ENCODE measurements at places on chromosomes 5 and 9.

DNA sequence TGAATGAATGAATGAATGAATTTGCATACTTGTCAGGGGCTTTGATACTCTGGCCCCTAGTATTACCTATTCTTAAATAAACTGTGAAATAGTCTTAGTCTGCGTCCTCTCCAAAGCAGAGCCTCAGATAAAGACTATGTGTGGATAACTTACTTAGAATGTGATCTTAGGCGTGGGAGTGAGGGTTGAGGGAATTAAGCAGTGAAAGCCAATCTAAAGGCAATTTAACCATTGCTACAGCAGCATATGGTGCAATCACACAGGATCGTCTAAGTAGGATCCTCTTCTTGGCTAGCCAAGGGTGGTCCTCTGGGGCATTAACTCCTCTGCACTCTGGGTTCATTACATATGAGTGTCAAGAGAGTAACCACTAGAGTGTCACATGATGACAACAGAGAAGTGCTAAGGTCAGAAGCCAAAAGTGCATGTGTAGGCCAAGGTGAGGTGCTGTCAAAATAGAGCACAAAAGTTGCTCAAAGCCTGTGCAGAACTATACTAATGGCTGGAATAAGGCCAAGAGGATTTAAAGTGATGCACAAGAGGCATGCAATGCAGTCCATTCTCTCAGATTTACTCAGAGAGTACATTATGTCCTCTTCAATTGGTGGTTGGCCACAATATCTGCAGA is 274.4 kb upstream of the SEMA6A start:
- DNase-seq = no peak

GRCh38 chr9:123329329-123329955 is 26.6 kb upstream of the CRB2 start:
- DNase-seq = no peak

DNA sequence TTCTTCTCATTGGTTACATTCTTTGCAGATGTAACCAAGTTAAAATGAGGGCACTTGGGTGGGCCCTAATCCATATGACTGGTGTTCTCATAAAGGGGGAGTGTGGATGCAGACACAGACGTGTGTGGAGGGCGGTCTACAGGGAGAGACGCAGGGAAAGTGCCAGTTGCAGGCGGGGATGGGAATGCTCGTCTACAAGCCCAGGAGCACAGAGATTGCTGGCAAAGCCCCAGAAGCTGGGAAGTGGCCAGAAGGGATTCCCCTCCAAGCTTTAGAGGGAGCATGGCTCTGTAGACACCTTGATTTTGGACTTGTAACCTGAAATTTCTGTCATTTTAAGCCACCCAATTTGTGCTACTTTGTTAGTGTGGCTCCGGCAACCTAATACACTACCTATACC is 96.8 kb upstream of the CTSL start:
- DNase-seq = no peak

DNA sequence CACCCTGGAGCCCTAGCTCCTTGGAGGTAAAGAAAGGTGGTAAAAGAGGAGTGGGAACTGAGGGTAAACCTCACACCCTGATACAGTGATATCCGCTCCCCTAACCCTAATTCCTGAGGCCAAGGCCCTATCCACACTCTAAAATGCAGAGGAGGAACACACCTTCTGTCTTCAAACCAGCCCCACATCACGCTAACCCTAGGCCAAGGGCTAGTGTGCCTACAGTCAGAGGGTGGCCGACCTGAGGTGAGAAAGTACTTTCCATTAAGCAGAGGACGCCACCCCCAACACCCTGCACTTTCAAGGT is 590 bp downstream of the HDAC3 start:
- no peak for DNase-seq

- no peak for DNase-seq
Measured at GRCh38 chr9:9846557-9846956, 766.2 kb downstream of the PTPRD start.

DNA sequence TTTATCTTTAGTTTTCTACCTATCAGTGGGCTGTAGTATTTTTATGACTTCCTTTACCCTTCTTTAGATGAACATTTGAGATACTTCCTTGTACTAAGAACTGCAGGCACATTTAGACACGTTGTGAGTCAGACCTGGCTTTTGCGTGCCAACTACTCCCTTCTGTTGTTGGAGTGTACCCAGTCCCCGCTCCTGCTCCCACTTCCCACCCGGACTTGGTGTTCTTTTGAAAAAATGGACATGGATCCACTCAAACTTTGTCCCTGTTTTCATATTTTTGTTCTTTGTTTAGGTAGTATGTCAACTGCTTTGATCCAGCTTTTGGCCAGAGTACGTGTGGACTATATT is 60.7 kb downstream of the PARP8 start:
- DNase-seq = no peak

DNA sequence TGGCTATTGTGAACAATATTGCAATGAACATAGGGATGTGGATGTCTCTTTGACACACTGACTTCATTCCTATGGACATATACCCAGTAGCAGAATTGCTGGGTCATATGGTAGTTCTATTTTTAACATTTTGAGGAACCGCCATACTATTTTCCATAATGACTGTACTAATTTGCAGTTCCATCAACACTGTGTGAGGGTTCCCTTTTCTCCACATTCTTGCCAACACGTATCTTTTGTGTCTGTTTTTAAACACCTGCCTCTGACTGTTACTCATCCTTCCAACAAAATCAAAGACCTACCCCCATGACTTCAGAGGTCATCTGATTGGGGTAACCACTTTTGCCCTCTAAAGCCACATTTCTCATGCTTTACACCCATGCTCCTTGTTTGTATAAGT is 133.5 kb downstream of the MED27 start:
- no peak for DNase-seq

DNA sequence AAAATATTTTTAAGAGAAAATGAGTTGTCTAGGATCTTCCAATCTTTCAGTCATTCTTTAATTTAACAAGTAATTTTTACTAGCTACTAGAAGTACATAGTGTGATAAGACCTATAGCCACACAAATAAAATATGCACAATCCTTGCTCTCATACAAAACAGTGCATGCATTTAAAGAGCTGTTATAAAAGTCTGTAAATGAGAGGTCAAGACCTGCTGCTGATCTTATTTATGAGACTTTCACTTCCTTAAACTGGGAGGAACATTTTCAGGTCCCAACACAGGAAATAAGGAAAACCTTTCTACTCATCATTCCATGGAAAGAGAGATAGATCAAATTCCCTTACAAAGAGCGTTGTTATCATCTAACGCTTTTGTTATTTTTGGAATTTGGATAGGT is 54.2 kb upstream of the PAM start:
- DNase-seq = no peak

GRCh38 chr9:642014-642413 is 199.5 kb upstream of the DMRT1 start:
- DNase-seq = no peak

- DNase-seq = no peak
Measured at GRCh38 chr5:57494104-57495098, 11.8 kb upstream of the ACTBL2 start.

GRCh38 chr5:160769301-160769700 is 82.7 kb downstream of the ATP10B start:
- no peak for DNase-seq

GRCh38 chr9:7910426-7911020 is 110.9 kb upstream of the DMAC1 start:
- no peak for DNase-seq

GRCh38 chr5:54491326-54491725 is 26.2 kb upstream of the SNX18 start:
- no peak for DNase-seq

- no peak for DNase-seq
Measured at GRCh38 chr5:60810438-60811085, 33.5 kb downstream of the ELOVL7 start.

- no peak for DNase-seq
Measured at GRCh38 chr5:138824924-138825863, 49.9 kb downstream of the LRRTM2 start.

DNA sequence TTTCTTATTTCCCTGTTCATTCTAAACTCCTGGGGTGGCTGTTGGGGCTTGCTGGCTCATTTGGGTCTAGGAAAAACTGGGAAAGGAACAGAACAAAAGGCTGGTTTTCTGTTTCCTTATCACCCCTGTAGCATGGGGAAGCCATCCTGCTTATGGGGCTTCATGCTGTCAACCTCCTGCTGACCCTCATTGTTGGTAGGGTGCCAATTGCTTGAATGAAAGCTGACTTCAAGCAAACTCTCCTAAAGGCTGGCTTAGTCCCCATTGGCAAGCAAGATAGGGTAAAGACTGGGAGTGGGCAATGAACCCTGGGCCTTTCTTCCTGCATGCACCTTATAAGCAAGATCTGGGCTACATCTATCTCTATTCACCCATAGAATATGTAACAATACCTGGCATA is 511.6 kb downstream of the DMAC1 start:
- no peak for DNase-seq

DNA sequence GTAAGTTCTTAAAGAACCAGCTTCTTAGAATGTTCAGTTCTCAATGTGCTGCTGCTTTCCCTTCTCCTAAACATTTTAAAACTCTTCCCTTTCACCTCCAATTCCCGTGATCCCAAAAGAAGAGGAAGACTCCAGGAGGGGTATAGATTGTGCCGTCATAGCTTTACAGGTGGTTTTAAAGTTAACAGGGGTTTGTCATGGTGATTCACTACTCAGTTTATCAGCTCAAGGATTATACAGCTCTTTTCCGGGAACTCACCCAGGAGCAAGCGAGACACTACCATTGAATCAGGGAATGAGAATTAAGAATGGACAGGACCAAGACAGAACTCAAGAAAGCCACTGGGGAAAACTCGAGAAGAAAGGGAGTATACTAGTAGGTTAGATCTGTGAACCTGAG is 178.8 kb downstream of the NR3C1 start:
- no peak for DNase-seq

DNA sequence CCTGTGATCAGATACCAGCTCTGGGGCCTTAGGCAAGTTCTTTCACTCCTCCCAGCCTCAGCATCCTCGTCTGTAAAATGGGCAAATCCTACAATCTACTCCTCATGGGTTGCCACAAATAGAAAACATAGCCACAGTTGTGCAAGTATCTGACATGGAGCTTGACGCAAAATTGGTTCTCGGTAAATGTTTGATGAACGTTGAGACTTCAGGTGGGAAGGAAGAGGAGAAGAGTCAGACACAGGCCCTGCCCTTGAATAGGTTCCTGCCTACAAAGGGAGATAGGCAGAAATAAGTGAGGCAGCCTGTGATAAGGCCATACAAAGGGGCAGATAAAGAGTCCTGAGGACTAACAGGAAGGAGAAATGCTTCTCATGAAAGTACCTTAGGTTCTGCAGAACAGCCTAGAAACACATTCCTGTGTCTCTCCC is 26.1 kb upstream of the CPEB4 start:
- no peak for DNase-seq

GRCh38 chr9:114860187-114860586 is 54.3 kb upstream of the TNFSF15 start:
- DNase-seq = no peak

- DNase-seq = no peak
Measured at GRCh38 chr9:33192493-33193255, 25.5 kb upstream of the B4GALT1 start.

DNA sequence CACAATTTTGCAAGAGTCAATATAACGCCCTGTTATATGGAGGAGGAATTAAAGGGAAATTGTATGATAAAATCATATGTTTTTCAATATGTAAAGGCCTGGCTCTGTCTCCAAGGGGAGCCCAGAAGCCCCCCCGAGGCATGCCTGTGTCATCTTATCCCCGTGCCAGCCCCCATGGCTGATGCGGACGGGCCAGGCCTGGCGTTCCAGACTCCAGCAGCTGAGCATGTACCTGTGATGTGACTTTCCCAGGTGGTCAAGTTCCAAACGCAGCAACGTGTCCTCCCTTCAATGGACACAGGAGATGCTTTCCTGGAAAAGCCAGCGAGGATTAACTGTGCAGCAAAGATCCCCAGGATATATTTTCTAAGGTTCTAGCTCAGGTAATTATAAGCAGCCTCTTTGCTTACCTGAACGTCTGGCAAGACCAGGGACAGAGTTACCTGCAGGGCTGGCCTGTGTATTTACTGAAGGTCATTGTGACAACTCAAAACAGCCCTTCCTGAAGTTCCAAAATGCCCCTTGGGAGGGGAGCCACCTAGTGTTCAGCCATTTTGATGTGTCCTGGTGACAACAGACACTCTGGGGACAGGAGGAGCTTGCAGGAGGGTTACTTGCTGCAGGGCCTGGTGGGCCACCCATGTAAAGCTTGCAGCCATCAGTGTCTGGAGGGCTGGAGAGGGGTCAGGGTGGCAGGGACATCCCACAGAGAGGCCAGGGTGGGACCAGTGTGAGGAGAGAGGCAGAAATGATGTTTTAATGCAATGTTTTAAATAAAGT is 53.3 kb upstream of the RNU6ATAC start:
- no peak for DNase-seq

- no peak for DNase-seq
Measured at GRCh38 chr9:126652140-126652582, 38.4 kb downstream of the LMX1B start.

DNA sequence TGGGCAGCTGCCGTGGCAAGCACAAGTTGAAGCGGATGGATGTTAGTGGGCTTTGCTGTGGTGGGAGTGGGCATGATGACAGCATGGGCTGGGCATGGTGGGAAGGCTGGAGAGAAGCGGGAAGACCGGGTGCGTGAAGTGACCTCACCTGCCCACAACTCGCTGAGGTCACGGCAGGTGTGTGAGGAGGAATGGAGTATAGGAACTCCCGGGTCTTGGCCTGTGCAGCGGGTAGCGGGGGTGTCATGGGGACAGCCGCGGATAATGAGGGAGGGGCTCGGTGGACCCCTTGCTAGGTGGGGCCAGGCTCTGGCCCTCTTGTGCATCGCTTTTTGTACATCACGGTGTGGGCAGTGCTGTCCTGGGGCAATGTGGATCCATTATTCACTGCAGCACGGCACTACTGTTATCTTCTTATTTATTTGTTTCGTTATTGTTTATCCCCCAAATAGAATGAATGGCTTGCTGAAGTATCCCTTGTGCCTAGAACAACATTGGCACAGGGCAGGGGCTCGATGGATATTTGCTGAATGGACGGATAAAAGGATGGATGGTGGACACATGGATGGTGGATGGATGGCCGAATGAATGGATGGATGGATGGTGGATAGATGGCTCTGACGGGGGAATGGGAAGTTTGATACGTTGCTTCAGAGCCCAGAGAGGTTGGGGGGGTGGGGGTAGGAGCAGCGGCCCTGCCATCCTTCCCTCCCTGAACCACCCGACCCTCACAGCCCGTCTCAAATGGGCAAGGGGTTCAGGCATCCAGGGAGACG is 14.6 kb downstream of the PROP1 start:
- no peak for DNase-seq

- no peak for DNase-seq
Measured at GRCh38 chr5:95238560-95239325, 46.2 kb downstream of the MCTP1 start.

GRCh38 chr9:101569741-101570501 is 24.8 kb downstream of the PPP3R2 start:
- DNase-seq = no peak

- DNase-seq = no peak
Measured at GRCh38 chr5:171363846-171364245, 23.8 kb upstream of the NPM1 start.

DNA sequence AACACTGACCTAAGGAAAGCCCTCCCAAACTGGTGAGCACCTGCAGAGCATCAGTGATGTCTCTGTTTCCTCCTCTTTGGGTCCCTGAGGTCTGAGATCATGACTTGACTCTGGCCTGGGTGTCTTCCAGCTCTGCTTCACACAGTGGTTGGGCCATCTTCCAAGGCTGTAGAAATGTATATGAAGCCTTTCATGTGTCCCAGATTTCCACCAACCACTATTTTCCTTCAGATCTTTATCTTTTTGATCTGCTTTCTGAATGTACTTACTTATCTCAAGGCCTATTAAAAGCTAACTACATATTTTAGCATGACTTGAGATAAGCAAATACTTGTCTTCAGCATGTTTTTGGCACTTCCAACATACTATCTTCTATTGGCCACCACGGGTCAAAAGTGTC is 47.1 kb downstream of the PRELID2 start:
- DNase-seq = no peak

Measured in progenitor cell of endocrine pancreas (in vitro differentiated cells).